ENCODE measurements at places on chromosomes 1 and 21.

GRCh38 chr1:156689953-156690674 lies 12.9 kb upstream of the NES start:
- DNase-seq, result no peak

DNA sequence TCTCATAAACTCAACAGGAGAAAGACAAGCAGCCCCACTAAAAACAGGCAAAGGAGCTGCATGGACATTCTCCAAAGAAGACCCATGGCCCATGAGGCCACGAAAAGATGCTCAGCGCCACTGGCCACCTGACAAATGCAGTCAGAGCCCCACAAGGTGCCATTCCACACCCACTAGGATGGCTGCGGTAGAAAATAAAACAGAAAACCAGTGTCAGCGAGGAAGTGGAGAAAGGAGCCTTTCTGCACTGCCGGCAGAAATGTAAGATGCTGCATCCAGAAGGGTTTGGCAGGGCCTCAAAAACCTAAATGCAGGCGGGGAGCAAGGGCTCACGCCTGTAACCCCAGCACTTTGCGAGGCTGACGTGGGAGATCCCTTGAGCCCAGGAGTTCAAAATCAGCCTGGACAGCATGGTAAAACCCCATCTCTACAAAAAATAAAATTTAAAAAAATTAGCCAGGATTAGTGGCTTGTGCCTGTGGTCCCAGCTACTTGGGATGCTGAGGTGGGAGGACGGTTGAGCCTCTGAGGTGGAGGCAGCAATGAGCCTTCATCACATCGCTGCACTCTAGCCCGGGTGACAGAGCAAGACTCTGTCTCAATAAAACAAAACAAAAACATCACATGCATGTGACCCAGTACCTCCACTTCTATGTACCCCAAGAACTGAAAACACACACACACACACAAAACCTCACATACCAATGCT lies 4.2 kb downstream of the WNT9A start:
- no peak for DNase-seq

DNA sequence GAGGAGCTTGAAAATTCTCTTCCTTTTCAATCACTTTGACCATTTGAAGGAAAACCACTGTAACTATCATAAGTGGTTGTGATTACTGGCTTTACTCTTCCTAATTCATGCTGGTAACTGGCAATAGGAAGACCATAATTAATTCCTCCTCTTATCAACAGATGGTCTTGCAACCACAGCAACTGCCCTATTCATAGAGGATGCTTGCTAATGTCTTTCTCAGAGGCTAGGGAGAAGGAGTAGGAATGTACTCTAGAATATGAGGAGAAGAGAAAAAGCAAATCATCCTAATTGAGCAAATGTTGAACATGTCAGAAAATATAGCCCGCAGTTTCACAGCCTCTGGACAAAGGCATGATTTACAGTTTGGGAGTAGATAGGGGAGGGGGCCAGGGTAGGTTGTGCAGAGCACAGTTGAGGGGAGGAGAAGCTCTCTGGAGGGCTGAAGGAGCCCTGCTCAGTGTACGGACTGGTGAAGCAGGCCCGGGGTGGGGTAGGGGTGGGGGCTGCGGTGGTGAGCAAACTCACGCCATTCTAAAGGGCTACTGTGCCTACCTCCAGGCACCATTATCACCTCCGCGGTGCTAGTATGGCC lies 192.9 kb downstream of the PCP4 start:
- no peak for DNase-seq

GRCh38 chr1:118154220-118154619 lies 30.8 kb downstream of the SPAG17 start:
- peak; percentile 18 for DNase-seq

- DNase-seq, result no peak
Observed at GRCh38 chr21:46052703-46053651, 44.9 kb upstream of the COL6A2 start.

- no peak for DNase-seq
Observed at GRCh38 chr1:94831641-94832040, 11.5 kb downstream of the SLC44A3 start.

GRCh38 chr1:162276493-162276892 lies 100.2 kb downstream of the SPATA46 start:
- DNase-seq, result peak; percentile 44

DNA sequence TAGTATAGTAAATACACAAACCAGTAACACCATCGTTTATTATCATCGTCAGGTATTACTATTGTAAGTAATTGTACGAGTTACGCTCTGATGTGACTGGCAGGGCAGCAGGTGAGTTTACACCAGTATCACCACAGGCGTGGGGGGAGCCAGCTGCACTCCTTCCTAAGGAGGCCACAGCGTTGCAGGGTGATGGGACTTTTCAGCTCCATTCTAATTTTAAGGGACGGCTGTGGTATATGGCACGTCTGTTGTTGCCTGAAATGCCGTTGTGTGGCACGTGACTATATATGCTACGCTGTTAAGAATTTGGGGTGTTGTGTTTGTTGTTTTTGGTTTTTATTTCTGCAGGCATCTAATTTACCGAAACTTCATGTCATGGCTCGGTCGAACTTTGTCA lies 164.8 kb upstream of the COL6A1 start:
- DNase-seq, result no peak

- DNase-seq, result peak; percentile 68
Observed at GRCh38 chr1:21295002-21295401, 4.7 kb upstream of the ECE1 start.

- DNase-seq, result no peak
Observed at GRCh38 chr1:226682871-226683814, 55.9 kb downstream of the ITPKB start.

DNA sequence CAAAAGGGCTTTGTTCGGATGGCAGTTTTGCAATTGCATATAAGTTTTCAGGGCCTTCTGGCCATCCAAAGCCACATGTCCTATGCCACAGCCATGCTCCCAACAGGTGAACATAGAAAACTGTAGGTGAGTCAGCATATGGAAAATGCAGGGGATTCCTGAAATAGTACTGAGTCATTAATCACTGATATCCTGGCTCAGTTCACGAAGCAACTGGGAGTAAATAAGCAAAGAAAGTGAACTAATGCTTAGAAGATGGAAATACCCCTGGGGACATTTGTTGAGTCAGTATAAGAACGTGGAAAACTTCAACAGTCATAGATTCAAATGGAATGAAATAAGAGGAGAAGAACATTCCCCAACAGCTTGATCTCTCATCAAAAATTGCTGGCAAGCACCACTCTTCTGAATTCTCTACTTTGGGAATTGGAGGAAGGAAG lies 148.9 kb upstream of the RUNX1 start:
- DNase-seq, result no peak

DNA sequence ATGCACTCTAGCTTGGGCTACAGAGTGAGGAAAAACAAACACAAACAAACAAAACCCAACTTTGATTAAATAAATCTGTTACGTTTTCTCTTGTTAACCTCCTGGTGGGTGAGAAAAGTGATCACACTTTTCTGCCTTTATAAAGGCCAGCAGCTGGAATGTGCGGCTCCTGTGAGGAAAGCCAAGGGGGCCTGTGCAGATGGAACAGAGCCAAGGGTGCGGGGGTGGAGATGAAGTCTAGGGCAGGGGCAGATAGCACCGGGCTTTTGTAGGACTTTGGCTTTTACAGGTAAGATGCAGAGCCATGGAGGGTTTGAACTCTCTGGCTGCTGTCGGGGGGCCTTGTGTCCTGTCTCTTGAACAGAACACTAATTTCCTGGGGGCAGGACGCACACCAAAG lies 40.7 kb upstream of the GPR37L1 start:
- no peak for DNase-seq

- DNase-seq, result peak; percentile 27
Observed at GRCh38 chr1:15870421-15870820, 22.9 kb downstream of the SPEN start.

- DNase-seq, result peak; percentile 12
Observed at GRCh38 chr1:152817309-152817708, 5.5 kb downstream of the LCE1B start.

DNA sequence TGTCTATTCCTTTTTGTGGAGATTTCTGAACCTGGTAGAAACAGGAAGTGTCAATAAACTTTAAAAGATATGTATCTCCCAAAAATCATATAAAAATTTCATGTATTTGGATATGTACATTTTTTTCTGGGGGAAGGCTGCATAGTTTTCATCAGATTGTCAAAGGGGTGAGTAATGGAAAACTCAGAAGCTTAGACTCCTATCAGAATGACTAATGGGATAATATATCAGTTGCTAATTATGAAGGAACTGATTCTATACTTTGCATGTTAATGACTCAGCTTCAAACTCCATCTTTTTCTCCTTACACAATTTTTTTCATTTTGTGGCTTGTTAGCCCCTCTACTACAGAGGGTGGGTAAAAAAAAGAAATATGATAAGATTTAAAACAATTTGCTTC lies 55.9 kb downstream of the GON4L start:
- DNase-seq, result peak; percentile 60

- DNase-seq, result no peak
Observed at GRCh38 chr1:186772228-186772627, 56.5 kb upstream of the PLA2G4A start.

GRCh38 chr1:32063261-32063681 lies 9.5 kb upstream of the TMEM39B start:
- peak; percentile 78 for DNase-seq

DNA sequence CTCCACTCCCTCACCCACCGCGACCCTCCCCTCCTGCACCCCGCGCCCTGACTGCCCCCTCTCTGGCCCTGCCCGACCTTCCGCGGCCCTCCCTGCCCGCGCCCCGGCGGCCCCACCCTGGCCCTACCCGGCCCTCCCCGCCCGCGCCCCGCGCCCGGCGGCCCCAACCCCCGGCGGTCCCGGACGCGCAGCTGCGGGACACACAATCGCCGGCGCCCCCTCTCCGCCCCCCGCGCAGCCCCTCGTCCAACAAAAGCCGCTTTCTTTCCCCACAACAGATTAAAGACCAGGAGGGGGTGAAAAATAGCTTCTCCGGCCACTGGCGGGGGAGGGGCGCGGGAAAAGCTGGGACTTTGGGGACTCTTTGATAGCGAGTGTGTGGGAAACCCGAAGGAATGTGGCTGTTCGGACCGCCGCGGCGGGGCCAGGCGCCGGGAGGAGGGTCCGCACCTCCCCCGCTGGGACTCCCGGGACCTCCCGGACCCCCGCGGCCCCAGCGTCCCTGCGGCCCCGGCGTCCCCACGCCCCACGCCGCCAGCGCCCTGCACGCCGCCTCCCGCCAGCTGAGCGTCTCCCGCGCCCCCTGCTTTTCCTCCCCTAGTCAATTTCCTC lies 8.8 kb upstream of the ID3 start:
- DNase-seq, result no peak

- no peak for DNase-seq
Observed at GRCh38 chr1:65845535-65846060, 52.9 kb downstream of the PDE4B start.

GRCh38 chr1:99646868-99647267 lies 955 bp downstream of the PALMD start:
- DNase-seq, result no peak

GRCh38 chr1:35901235-35901634 lies 18.2 kb downstream of the AGO1 start:
- no peak for DNase-seq

DNA sequence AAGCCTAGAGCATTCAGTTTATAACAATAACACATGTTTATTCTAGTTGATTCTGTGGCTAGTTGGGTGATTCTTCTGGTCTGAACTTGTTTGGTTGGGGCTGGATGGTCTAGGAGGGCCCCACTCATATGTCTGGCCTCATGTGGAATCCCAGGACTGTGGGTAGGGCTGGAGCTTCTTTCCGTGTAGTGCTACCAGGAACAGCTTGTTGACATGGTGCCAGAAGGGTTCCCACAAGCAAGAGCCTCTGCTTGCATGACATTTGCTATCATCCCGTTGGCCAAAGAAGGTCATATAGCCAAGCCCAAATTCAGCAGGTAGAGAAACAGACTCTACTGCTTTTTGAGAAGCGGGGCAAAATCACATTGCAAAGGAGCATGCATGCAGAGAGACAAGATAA lies 67.6 kb upstream of the PPP2R5A start:
- no peak for DNase-seq

- no peak for DNase-seq
Observed at GRCh38 chr1:8627728-8628127, 189.7 kb downstream of the RERE start.

GRCh38 chr1:222897527-222898190 lies 82.8 kb downstream of the DISP1 start:
- no peak for DNase-seq

- DNase-seq, result no peak
Observed at GRCh38 chr1:112267929-112268328, 128.1 kb upstream of the CTTNBP2NL start.

GRCh38 chr1:153550398-153550758 lies 1.3 kb upstream of the S100A3 start:
- DNase-seq, result no peak

GRCh38 chr1:235971020-235971419 lies 93.9 kb downstream of the NID1 start:
- DNase-seq, result no peak

- DNase-seq, result no peak
Observed at GRCh38 chr1:107342316-107342715, 201.5 kb downstream of the NTNG1 start.

- no peak for DNase-seq
Observed at GRCh38 chr1:94875794-94876193, 51.1 kb downstream of the CNN3 start.

- no peak for DNase-seq
Observed at GRCh38 chr1:159076438-159077119, at the start of gene AIM2. AIM2 (minus strand) TSS chr1:159076766; CDS start chr1:159073499, 3,267 bp downstream.

DNA sequence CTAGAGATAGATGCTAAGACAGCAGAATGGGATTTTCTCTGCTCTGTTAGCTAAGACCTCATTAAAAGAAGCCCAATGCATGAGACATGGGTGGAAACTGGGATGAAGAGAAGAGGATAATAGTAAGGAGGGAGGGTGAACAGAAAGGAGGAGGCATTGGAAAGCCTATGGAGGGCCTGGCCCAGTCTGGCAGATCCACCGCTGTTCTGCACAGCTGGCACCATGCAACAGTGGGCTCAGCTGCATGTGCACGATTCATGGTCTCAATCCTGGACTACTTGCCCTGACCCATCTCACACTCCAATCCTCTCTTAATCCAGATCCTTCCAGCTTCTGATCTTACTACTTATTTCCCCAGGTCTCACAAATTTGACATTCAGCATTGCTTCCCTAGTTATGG lies 2.2 kb downstream of the PHC2 start:
- peak; percentile 84 for DNase-seq

- DNase-seq, result no peak
Observed at GRCh38 chr1:37448185-37448584, 26.2 kb upstream of the ZC3H12A start.

- DNase-seq, result peak; percentile 55
Observed at GRCh38 chr1:150516050-150516591, 569 bp downstream of the FALEC start.

- no peak for DNase-seq
Observed at GRCh38 chr1:210565306-210565705, 236.6 kb downstream of the HHAT start.
